T-helper 2 cell (primary cell): ENCODE measurements at places on chromosomes 2 and 18.

- DNase-seq: no peak
Observed at GRCh38 chr2:205574001-205574400, 108.3 kb upstream of the NRP2 start.

DNA sequence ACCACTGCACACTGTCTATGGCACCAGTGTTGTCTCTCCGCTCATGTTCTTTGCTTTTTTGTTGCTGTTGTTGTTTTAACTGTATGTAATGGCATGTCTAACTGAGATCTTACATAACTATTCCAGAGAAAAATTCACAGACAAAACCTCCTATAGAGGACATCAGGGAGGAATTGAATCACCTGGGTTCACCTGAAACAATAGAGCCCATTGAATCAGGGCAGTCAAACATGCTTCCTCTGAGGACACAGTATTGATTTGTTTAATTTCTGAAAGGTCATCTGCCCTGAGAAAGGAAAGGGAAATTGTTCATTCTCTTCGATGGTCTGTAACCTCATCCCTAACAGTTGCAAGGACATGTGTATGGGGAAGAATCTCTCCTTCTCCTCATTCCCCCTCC, 237.5 kb downstream of the SRBD1 start:
- no peak for DNase-seq

- DNase-seq: no peak
Observed at GRCh38 chr2:191209340-191209739, 35.9 kb upstream of the MYO1B start.

GRCh38 chr2:214066862-214067261, 344.0 kb upstream of the VWC2L start:
- DNase-seq: no peak

GRCh38 chr2:24365051-24365450, 4.7 kb upstream of the ITSN2 start:
- no peak for DNase-seq

- peak; percentile 49 for DNase-seq
Observed at GRCh38 chr2:43402452-43402937, 176.1 kb upstream of the ZFP36L2 start.

DNA sequence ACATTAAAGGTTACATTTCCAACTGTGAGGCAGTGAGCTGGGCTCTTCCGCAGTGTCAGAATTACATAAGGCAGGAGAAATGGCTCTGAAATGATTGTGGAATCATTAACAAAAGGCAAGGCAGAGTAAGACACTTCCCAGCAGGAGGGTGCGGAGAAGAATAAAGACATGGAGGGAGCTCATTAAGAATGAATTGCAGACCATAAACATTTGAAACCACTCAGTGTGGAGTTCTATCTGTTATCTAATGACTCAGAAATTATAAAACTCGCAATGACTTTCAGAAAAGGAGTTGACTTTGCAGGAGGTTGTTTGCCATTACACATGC, 77.0 kb downstream of the SMIM21 start:
- DNase-seq: no peak

DNA sequence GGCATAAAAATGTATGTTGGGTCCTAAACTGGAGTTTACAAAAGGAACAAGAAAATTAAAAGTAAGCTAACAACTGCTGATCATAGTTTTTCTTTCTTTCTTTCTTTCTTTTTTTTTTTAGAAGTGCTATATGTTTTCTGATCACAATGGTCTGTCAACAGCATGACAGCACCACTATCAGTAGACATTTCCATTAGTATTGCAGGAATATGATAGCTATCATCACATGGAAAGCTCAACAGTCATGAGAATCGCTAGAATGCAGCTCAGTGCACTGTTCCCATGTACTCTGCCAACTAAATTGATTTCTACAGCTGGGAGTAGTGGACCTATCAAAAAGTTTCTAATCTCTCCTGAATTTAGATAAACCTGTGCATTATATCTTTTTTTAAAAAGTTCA, 950.3 kb upstream of the ACVR2A start:
- no peak for DNase-seq

GRCh38 chr2:241844831-241845578, 13.7 kb downstream of the PDCD1 start:
- DNase-seq: no peak

DNA sequence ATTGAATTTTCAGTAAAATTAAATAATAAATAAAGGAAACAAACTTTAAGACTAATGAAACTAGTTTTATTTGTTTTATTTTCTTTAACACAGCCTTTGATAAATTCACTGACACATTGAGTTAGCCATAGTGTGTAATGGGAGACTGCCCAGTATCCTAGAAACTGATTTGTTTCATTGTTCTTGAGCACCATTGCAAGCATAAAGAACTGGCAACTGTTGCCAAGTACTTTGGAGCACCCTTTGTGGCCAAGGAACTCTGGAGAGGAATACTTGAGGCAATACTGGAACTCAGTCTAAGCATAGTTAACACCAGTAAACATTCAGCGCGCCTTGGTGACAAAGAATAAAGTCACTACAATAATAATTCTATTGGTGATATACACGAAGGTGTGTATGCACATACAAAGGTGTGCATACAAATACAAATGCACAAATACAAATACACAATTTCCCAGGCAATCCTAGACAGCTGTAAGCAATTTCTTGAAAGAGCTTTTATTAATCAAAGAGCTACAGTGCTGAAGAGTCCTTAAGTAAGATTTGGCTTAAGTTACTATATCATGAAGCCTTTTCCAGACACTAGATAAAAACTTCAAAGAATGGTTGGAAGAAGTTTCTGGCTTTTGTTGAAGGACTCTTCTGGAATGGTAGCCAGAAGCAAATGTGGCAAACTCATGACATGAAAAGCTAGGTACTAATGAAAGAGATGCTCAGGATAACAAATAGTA, 1371.2 kb downstream of the LRP1B start:
- no peak for DNase-seq

- no peak for DNase-seq
Observed at GRCh38 chr2:71064110-71064611, 4.3 kb upstream of the NAGK start.

- DNase-seq: no peak
Observed at GRCh38 chr2:17958466-17959092, 80.1 kb downstream of the KCNS3 start.

DNA sequence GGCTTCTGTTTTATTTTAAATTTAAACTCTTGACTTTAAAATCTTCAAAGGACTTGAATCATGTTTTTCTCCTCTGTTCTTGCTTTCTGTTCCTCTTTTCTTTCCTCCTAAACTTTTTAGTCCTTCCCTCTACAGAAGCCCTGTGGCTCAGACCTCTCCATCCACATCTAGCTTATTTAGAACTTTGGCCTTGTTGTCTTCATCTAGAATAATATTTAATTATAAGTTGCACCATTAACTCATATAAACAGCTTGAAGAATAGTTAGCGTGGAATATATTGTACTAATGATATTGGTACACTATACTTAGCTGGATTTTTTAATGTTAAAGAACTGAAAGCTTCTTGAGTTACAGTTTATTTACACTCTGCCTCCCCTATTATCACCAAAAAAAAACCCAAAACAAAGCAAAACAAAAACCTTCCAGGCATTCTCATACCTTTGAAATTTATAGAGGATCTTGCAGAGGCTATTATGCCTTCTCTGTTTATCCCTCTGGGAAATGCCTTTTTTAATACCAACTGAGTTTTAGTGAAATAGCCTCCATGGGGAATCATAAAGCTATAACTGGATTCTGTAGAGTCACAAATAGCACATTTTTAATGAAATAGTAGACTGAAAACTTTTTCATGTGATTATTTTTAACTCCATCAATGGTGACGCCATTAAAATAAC, 9.2 kb upstream of the CCDC141 start:
- no peak for DNase-seq

DNA sequence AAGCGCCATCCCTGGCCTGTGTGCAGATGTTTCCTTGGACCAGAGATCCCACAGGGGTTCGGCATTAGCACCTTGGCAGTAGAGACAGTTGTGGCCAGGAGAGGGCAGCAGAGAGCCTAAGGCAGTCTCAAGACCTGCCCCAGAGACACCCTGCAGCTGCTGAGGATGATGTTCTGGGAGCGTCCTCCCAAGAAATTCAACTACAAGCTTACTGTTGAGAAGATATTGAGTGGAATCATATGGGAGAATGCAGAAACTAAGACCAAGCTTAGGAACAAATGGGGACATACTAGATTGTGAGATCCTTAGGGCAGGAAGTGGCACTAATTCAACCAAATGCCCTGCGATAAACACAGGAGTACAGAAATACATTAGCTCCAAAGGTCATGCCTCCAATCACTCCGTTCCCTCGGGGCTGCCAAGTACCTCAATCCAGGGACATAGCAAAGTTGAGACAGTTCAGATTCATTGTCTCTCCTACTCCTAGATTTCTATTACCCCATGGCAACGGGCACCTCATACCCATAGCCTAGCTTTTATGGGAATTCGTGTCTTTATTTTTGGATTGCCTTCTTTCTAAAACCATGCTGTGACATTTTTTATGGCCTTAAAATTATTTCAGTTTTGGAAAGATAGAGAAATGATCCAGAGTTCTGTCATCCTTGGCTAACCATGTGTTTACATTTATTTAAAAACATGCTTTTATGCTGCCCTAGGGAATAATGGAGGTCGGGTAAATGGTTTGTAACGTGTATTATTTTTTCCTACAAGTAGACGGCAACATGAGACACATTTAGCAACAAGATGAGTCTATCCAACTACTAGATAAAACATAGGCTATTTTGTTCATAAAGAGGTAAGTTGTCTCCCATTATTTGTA, 2.2 kb upstream of the ERMN start:
- DNase-seq: peak; percentile 74

- no peak for DNase-seq
Observed at GRCh38 chr18:39313992-39314391, 1748.4 kb upstream of the CELF4 start.

DNA sequence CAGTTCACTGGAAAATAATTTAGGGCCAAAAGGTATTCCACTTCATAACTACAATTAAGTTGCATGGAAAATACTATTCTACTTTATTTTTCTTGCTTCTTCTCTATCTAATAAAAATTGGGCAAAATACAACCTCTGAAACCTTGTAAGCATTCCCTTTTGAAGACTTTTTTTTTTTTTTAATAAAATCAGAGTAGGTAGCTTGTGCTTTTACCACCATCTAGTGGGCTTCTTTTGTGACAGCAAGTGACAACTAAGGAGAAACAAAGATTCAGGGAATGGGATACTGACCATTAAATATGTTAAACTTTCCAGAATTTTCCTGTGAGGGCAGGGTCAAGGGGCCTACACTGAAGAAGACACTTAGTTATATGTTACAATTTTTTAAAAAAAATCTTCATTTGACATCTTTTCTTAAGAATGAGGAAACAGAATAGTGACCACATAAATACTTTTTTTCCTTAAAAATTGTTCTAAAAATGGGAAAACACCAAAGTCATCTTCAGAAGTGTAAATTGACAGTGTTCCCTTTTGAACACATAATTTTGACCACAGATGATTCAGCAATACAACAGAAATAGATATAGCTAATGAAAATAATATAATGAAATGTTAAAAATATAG, 1183.2 kb upstream of the ACVR2A start:
- no peak for DNase-seq

GRCh38 chr2:2657121-2657962, 326.3 kb upstream of the MYT1L start:
- DNase-seq: no peak

DNA sequence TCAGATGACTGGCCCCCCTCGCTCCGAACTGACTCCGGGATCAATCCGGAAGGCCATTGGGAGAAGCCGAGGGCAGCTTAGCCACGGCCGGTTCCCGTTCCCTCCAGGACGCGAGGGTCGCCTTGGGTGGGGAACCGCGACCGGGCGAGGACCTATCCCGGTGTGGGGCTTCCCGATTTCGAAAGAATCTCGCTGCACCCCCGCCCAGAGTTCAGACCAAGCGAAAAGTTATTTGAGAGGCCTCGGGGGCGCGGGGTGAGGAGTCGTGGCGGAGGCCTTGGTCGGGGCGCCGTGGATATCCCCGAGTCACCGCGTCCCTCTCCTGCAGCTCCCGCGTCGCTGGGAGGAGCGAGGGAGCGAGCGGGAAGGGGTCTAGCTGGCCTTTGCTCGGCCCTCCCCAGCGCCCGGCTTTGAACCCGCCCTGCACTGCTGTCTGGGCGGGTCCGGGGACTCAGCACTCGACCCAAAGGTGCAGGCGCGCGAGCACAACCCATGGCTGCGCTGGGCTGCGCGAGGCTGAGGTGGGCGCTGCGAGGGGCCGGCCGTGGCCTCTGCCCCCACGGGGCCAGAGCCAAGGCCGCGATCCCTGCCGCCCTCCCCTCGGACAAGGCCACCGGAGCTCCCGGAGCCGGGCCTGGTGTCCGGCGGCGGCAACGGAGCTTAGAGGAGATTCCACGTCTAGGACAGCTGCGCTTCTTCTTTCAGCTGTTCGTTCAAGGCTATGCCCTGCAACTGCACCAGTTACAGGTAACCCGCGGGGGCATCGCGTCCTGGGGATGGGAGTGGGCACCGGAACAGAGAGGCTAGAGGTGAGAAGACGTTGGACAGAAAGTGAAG, at the start of gene CYP27A1:
Gene CYP27A1, plus strand, starts transcription at position 457 of the 837 bp plus-strand sequence. Its CDS starts 36 bp downstream, at position 493.
- no peak for DNase-seq

- DNase-seq: no peak
Observed at GRCh38 chr2:125711075-125711474, 944.9 kb upstream of the GYPC start.

GRCh38 chr2:21123473-21124393, at the start of gene TDRD15:
Gene TDRD15 (plus strand): TSS chr2:21123968. CDS start chr2:21137468, 13,500 bp downstream.
- DNase-seq: no peak

DNA sequence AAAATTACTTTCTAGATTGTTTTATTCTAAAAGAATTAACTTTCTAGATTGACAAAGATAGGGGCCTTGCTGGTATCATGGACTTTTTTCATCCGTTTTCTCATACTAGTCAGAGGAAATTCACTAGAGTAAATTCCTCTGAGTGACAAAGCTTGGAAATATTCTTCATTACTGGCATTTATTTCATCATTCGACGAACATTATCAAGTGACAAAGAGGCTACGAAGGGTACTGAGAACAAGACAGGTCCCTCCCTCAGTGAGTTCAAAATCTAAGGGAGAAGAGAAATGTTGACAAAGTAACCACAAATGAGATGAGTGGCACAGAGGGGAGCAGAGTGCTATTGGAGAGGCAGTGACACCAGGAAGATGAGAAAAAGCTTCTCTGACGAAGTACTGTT, 4.3 kb downstream of the EPG5 start:
- DNase-seq: peak; percentile 53

DNA sequence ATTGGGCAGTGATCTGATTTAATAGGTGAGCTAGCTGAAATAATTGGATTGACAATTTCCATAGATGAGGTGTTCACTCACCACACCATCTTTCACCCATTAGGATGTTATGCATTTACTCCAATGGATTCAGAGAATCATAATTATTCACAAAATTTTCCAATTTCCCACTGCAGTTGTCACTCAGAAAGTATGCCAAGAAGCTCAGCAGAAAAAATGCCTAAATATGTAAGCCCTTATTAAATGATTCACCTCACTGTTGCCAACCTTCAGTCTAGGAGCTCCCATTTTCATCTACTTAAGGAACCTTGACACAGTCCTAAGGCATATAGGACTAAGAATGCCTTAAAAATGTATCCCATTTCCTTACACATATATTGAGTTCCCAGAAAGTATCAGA, 94.3 kb downstream of the MBD2 start:
- DNase-seq: no peak
